NCI-H69 (cell line): ENCODE measurements at places on chromosomes 2 and 18.

- no peak for DNase-seq
Measured at GRCh38 chr2:132929786-132930185, 259.8 kb upstream of the LYPD1 start.

DNA sequence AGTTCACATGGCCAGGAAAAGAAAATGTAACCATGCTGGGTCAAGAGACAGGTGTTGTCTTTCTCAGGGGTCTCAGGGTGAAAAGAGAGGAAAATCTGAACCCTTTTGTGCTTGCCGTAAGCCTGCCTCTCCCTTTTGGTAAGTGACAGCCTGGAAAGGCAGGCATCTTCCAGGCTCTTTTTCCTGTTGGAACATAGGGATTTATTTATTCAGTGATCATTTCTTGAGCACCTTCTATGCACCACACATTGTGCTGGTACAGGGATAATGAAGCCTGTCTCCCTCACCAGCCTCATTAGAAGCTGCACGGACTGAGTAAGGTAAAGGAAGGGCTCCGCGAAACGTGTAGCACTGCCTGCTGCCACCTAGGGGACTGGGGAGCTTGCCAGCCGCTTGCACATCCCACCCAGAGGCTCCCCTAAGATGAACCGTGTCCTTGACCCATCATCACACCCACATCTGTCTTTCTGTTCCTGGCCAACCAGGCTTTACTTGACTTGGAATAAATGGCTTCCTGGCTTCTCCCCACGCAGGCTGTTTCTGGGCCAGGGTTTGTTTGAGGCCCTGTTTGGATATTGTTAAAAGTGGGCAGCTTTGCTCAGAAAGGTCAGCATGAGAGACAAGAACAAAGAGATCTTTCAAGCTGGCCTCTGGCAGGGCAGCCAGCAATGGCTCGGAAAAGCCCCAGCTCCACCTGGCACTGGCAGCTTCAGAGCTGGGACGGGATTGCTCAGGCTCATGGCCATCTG, 73.3 kb upstream of the MCFD2 start:
- DNase-seq = peak; percentile 9

DNA sequence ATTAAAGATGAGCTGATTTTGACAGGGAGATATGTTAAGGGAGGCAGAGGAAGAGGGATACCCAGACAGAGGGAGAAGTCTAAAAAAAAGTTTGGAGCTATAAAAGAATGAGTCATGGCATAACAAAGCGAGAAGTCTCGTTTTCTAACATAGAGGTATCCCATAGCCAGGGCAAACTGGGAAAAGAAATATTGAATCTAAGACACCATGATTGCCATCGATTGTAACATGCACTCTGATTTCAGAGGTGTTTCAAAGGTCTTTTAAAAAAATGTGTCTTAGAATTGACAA, 110.7 kb downstream of the MDH1 start:
- DNase-seq = no peak

- no peak for DNase-seq
Measured at GRCh38 chr2:239769554-239770245, 255.4 kb downstream of the NDUFA10 start.

- DNase-seq = no peak
Measured at GRCh38 chr2:108870069-108870644, 83.6 kb downstream of the CCDC138 start.

DNA sequence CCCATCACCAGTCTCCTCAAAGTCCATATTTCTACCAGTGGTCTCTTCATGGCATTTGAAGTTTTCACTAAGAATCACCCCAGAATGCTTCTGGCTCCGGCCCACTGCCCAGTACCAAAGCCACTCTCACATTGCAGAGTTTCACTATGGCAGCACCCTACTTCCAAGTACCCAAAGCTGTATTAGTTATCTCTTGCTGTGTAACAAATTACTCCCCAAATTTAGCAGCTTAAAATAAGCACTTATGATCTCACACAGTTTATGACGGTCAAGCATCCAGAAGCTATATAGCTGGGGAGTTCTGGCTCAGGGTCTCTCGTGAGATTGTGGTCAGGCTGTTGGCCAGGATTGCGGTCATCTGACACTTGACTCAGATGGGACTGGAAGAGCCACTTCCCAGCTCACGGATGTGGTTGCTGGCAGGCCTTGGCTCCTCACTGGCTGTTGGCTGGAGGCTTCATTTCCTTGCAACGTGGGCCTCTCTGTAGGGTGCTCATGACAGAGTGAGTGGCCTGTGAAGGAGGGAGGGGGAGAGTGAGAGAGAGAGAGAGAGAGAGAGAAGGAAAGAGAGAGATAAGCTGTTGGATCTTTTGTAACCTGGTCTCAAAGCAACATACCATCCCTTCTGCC, 189.5 kb downstream of the CTIF start:
- DNase-seq = no peak

DNA sequence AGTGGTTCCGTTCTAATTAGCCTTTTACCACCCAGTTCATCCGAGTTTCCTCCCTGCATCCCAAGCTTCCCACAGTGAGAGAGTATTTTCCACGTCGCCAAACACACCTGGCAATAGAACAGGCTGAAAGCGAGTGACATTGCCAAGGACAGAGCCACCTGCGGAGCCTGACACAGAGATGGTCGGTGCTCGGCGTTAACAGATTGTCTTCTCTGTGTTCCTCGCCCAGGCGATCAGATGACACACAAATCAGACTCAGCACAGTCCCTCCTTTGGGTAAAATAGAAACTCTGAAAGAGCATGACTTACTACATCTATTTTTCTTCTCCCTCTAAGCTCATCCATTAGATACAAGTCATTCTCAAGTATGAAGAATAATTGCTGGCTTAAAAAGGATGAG, 107.7 kb downstream of the CD226 start:
- DNase-seq = peak; percentile 75

- DNase-seq = no peak
Measured at GRCh38 chr18:74376523-74376922, 60.9 kb downstream of the C18orf63 start.

DNA sequence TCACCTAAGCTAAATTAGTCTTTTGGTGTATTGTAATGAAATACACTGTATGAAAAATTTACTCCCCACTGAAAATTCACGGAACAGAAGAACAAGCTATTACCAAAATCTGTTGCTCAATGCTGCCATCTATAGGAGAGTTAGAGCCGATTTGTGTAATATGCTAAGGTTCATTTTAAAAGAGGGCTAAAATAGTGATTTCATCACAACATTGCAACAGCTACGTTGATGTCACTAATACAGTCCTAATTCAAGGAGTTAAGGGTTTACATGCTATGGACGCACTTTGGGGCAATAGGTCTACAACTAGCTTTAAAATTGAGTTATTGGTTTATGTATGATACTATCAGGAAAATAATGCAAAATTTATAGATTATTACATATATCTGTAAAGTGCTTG, 3.0 kb upstream of the IRS1 start:
- DNase-seq = peak; percentile 72

- DNase-seq = no peak
Measured at GRCh38 chr2:230901006-230901405, 24.0 kb downstream of the GPR55 start.

- DNase-seq = no peak
Measured at GRCh38 chr2:109351164-109351756, 222.3 kb downstream of the SH3RF3 start.

- no peak for DNase-seq
Measured at GRCh38 chr2:85522090-85522647, 16.8 kb upstream of the MAT2A start.

DNA sequence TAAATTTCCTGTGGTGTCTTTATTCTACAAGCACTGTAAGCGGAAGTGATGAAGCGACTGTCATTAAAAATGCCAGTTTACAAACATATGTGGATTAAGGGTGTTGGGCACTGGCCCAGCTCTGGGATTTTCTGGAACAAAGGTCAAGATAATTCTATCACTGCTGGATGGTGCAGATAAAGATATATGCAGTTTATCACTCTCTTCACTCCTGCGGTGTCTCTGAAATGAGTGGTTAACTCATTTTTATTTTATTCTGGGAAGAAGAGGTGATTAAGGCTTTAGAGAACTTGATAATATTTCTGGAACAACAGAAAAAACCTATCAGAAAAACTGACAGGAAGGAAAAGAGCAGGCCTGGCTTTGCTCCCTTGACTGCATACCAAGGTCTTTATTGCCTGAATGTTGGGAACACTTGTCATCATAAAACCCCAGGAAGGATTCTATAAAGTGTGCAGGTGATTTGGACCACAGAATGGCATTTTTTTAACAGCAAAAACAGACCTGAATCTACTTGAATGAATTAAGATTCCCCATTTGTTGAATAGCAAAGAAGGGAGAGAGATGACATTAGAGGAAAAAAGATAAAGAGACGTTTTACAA, 32.4 kb downstream of the ABCB11 start:
- DNase-seq = no peak

- peak; percentile 5 for DNase-seq
Measured at GRCh38 chr2:46298522-46299353, 1.5 kb downstream of the EPAS1 start.

- no peak for DNase-seq
Measured at GRCh38 chr2:3108710-3109702, 268.6 kb downstream of the EIPR1 start.

- DNase-seq = peak; percentile 2
Measured at GRCh38 chr2:96824079-96824870, 8.2 kb downstream of the CNNM3 start.

DNA sequence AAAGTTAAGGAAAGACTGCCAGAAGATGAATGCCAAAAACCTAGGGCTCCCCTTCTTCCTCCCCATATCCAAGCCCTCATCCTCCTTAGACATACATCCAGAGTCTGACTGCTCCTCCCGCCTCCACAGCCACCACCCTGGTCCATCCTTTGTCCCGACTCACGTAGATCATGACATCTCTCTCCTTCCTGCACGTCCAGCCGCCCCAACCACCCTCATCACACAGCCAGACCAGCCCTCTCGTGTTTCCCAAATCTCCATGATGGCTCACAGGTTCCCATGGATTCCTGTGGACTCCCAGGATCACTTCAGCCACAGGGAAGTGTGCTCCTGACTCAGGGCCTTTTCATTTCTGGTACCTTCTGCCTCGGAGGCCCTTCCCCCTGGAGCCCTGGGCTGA, 47.8 kb upstream of the CAB39 start:
- DNase-seq = no peak

DNA sequence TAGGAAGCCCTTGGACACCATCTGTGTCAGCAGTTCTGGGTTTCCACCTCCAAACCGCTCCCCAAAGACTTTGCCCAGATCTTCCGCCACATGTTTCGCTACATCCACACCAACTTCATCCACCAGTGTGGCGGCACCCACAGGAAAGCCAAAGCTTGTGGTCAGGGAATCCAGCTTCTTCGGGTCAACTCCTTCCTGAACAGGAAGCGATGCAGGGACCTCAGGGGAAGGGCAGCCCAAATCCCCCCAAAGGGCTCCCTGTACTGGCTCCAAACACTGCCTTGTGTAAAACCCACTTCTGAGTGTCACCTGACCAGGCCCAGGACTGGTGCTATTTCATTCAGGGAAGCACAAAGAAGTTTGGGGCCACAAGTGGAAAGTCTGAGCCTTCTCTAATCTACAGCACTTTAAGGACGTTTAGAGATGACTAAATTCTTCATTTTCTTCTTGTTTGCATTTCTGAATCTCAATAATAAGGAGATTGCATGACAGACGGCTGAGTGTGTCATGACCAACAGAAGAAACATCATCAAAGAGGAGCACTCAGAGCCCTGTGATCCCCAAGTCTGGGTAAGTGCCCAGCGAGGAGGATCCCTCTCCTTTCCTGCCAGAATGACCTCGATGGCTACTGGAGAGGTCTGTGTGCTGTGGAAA, 20.8 kb downstream of the GAREM2 start:
- DNase-seq = no peak

GRCh38 chr2:47239119-47239969, 84.2 kb upstream of the STPG4 start:
- DNase-seq = peak; percentile 57

DNA sequence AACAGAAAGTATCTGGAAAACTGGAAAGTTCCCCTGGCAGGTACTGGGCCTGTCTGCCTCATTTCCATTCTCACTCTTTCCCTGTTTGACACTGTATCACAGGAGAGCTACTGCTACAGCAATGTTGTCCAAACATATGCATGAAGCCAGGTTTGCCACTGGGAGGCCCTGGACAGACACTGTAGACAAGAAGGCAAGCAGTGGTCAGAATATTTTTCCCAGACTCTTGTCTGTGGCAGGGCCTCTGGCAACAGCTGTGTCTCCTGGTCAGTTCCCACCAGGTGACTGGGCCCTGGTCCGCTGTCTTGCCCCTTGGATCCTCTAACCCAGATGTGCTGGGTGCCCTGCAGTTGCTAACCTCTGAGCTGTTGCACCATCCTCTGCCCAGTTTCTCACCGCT, 178.9 kb upstream of the FANCL start:
- DNase-seq = no peak

GRCh38 chr2:191226196-191226595, 19.0 kb upstream of the MYO1B start:
- DNase-seq = no peak

GRCh38 chr2:138760676-138761075, 19.5 kb downstream of the NXPH2 start:
- no peak for DNase-seq

DNA sequence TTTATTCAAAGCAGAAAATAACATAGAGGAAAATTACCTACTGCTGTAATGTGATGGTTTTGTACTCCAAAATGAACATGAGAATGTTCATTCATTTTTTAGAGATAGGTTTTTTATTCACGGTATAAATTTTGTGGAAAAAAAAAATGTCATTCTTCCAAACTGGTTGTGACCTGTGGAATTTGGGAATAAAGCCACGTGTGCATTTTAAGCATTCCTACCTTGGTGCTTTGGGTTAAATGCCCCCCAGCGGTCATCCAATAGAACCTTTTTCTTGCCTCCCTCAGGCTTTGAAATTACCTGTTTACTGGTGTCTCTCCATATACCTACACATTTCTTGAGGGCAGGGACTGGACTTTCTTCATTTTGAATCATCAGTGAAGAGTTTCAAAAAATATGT, 740.7 kb downstream of the DPP10 start:
- no peak for DNase-seq

DNA sequence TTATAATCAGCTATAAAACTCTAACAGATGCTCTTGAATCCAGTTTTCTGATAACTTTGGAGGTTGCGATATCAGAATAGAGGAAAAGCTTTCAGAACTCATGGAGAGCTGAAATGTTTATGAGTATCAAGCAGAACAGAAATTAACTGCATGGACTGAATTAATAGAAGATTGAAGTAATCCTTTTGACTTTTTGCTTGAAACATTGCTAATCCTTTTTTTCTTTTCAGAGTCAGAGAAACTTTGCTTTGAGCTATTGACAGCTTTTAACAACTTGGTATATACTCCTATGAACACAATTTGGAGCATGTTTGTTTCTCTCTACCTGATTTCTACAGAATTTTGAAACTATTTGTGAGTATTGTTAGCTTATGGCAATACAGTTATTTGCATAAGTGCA, 1254.8 kb downstream of the LRP1B start:
- no peak for DNase-seq
